ENCODE measurements at places on chromosomes 3 and 15.

DNA sequence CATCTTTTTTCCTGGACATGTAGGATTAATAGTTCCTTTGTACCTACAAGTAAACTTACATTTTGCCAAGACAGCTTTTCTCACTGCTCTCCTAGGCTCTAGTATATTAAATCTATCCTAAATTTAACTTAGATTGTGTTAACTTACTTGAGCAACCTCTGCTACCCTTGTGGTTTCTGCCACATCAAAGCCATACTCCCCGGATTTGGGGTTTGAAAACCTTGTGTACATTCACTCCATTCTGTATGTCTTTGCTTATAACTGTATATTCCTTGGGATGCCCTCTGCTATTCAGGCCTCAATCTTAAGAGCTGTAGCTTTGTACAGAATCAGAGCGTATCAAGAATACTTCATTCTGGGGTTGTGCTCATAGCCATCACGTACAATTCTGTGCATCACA lies 60.4 kb downstream of the ARIH1 start:
- DNase-seq = peak; percentile 61

DNA sequence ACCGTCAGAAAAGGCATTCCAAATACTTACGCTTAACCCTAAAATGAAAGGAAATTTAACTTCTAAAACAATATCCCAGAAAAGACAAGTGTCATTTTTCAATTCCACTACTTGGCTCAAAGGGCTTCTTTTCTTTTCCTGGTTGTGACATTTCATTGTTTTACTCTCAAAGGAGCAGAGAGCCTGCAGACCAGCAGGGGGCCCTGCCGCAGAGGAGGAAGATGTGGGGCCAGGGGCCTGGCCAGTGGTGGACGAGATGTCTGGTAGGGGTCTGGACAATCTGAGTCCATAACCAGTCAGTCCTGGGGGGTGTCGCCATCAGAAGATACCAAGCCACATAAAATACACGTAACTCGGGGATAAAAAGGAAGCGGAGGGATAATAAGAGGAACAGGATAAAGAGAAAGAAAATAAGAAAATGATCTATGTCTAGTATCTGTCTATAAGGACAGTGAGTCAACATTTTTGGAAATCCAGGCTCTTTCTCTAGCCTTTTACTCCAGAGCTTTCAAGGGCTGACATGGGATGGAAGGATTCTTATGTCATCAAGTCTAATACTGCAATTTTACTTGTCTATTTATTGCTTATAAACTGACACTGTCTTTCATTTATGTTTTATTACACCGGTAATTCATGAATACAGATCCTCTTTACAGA lies 54.2 kb upstream of the ARHGEF3 start:
- peak; percentile 17 for DNase-seq

- no peak for DNase-seq
Observed at GRCh38 chr15:77532846-77533245, 99.9 kb downstream of the LINGO1 start.

- DNase-seq = no peak
Observed at GRCh38 chr3:96900566-96900965, 86.2 kb downstream of the EPHA6 start.

DNA sequence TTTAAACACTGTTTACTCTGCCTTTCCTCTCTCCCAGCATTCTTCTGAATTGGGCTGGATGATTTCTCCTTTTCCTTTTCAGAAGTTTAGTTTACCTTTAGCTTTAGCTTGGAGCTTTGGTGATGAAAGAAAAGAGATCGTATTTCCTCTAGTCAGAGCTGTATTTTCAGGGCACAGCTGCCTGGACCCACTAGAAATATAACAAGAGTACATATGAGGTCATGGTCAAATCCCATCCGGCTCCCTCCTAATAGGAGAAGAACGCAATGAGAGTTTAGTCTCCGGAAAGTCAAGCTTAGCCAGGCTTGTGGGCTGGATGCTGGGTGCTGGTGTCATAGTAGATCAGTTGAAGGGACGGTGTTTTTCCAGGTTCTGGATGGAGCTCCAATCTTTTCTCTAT lies 177.1 kb upstream of the PFN2 start:
- no peak for DNase-seq

DNA sequence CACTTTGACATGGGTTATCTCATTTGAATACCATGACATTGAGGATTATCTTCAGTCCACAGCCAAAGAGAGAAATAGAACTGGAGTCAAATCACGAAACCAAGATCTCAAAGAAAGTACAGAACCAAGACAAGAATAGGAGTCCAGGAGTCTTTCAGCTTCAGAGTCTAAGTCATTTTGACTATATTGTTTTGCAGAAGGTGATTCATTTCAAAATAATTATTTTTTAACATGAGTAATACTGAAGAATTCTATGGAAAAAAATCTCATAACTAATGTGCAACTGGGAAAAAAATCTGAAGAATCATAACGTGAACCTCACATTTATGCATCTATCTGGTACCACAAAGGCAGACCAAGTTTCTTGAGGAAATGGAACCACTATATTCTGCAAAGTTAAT lies 60.3 kb downstream of the UBE3A start:
- no peak for DNase-seq

- no peak for DNase-seq
Observed at GRCh38 chr3:125143538-125143937, 69.0 kb downstream of the SLC12A8 start.

- peak; percentile 90 for DNase-seq
Observed at GRCh38 chr3:186909078-186909853, 21.1 kb upstream of the ST6GAL1 start.

DNA sequence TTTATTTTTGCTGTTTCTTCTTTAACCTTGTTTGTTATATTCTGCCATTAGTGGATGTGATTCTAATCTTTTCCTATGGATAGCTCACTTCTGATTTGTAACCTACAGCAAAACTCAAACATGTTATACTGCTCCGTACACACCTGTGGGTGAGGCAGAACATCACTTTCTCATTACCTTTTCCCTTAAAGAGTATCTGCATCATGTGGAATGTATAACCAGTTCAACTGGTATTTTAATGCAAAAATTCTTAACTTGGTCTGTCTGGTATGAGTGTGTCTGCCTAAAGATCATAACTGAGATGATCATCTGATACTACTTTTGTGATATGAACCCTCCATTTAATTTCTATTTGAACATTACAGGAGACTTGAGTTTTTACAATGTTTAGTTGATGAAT lies 13.0 kb upstream of the UPK1B start:
- DNase-seq = no peak

DNA sequence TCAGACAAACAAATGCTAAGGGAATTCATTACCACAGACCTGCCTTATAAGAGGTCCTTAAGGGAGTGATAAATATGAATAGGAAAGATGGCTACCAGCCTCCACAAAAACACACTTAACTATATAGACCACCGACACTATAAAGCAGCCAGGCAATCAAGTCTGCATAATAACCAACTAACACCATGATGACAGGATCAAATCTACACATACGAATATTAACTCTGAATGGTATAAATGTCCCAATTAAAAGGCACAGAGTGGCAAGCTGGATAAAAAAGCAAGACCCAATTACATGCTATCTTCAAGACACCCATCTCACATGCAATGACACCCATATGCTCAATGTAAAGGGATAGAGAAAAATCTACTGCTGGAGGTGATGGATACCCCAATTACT lies 221.1 kb downstream of the SCAPER start:
- DNase-seq = no peak

GRCh38 chr15:42716626-42717025 lies 20.3 kb downstream of the CDAN1 start:
- no peak for DNase-seq

GRCh38 chr3:131036200-131036816 lies 9.6 kb downstream of the NEK11 start:
- DNase-seq = no peak

DNA sequence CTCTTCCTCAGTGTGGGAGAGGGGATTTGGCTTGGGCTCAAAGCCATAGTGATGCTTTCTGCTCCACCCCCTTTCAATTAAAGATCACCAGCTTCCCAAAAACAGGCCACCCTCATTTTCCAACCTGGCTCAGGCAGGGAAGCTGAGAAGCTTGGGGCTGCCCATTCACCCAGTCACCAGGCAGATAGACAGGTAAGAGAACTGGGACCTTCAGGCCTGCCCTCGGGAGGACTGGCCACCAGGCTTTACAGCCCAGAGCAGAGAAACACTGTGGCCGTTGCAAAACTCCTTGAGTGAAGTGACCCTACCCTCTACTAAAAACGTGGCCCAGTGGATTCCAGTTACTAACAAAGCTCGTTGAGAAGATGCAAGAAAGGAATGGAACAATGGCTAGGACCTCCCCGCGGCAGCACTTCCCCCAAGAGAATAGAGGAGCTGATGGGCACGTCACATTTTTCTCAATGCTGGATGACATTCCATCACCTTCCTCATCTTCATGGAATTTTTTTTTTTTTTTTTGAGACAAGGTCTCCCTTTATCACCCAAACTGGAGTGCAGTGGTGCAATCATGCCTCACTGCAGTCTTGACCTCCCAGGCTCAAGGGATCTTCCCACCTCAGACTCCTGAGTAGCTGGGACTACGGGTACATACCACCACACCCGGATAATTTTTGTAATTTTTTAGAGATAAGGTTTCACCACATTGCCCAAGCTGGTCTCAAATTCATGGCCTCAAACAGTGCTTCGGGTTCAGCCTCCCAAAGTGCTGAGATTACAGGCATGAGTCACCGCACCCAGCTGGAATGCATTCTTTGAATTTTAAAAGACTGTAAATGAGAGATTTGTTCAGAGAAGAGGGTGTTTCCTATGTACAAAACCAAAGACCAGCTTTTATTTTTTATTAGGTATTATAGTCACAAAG lies 37.9 kb downstream of the LIPC start:
- DNase-seq = no peak

GRCh38 chr15:76711351-76711827 lies 193.8 kb downstream of the SCAPER start:
- no peak for DNase-seq

DNA sequence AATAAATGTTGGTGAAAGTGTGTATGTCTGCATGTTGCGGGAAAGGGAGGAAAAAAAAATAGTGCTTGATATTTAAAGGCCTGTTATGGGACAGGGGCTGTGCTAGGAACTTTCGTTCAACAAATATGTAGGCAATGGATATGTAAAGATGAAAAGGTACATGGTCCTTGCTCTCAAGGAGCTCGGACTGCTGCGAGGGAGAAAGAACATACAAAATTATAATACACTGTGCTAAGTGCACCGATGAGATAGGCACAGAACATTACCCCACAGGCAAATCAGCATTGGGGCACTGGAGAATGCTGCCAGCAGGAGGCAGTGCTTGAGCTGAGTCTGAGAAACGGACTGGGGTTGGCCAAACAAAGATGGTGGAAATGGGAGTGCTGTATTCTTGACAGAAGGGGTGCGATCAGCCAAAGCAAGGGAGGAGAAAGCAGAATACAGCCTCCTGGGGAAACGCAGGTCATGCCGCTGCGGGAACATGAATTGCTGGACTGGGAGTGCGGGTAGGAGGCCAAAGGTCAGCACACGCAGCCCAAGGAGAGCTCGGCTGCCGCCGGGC lies 649 bp downstream of the C15orf40 start:
- DNase-seq = peak; percentile 81

DNA sequence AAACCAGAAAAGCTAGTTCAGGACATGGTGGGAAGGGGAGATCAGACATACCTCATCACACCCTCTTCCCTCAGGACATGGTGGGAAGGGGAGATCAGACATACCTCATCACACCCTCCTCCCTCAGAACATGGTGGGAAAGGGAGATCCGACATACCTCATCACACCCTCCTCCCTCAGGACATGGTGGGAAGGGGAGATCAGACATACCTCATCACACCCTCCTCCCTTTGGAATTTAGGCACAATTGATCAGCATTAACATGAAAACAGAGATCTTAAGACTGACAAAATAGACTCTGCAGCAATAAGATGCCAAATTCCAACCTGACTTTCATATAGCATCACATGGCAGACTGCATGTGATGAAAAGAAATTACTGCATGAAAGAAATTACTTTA lies 412.7 kb upstream of the ZNF717 start:
- no peak for DNase-seq

GRCh38 chr3:58043933-58044332 lies 35.7 kb downstream of the FLNB start:
- DNase-seq = no peak

DNA sequence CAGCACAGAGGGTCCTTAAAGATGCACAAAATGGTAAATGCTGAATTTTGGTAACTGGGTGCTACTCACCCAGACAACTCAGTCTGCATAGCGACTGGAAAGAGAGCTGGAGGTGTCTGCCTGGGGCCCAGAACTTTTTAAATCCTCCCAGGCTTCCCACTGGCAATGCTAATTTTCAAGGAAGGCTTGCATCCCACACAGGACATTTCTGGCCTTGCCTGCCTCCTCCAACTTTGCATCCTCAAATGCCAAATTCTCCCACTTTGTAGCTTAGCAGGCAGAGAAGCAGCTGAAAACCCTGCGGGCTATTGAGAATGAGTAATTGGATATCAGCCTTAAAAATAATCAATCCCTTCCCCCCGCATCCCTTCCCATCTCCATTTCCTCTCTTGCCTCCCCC lies 656.6 kb upstream of the ADAMTS9 start:
- DNase-seq = no peak

Data from CD4-positive, alpha-beta T cell treated with Interleukin-4 for 4 hours (primary cell).